ENCODE measurements at places on chromosomes 16 and 17.
A peak's percentile ranks its signal among the peaks of the same experiment; 100 is the strongest.

DNA sequence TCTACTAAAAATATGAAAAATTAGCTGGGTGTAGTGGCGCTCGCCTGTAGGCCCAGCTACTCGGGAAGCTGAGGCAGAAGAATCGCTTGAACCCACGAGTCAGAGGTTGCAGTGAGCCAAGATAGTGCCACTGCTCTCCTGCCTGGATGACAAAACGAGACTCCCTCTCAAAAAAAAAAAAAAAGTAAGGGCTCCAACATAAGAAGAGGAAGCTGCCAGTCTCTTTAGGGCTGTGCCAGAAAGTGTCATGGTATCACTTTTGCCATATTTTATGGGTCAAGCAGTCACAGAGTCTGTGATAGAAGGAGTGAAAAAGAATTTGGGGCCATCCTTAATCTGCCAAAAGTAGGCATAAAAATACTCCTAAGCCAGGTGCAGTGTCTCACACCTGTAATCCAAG, 1.4 kb upstream of the PIPOX start:
- no peaks in the 10 kb centered on the region for H3K27me3 ChIP-seq
- peaks cover 31% of the 10 kb centered on the region for H3K4me1 ChIP-seq
- DNase-seq: no peak
- H3K4me3 ChIP-seq: no peak overlapping the region

DNA sequence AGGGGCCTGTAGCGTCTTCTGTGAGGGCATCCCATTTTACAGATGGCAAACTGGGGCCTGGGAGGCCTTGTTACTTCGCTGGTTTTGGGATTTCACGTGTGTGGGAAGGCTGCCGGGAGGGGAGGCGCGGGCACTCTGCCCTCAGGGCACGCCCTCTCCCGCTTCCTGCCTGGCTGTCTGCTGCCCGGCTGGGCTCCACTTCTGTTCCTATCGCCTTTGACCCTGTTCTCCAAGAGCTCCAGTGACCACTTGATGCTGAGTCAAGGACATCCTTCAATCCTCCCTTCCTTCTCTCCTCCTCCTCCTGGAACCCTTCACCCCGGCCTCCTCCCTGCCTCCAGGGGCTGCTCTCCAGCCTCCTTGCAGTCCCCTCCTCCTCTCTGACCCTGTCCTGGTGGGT, 16.0 kb downstream of the SPNS3 start:
- H3K4me1 ChIP-seq: no peaks in the 10 kb centered on the region
- H3K27ac ChIP-seq: no peak overlapping the region
- no peak for DNase-seq
- no peaks in the 10 kb centered on the region for H3K36me3 ChIP-seq
- H3K4me3 ChIP-seq: no peak overlapping the region

- H3K27ac ChIP-seq: no peak overlapping the region
- H3K4me3 ChIP-seq: no peak overlapping the region
- H3K27me3 ChIP-seq: no peaks in the 10 kb centered on the region
Measured at GRCh38 chr16:58433569-58433951, 41.3 kb downstream of the GINS3 start.

GRCh38 chr16:65838001-65838400, 528.5 kb upstream of the CDH5 start:
- no peaks in the 10 kb centered on the region for H3K36me3 ChIP-seq
- no peak overlapping the region for H3K4me3 ChIP-seq
- no peak overlapping the region for H3K27ac ChIP-seq
- no peaks in the 10 kb centered on the region for H3K4me1 ChIP-seq

GRCh38 chr17:57197466-57198071, 58.8 kb upstream of the MSI2 start:
- no peaks in the 10 kb centered on the region for H3K27me3 ChIP-seq
- DNase-seq: no peak
- no peaks in the 10 kb centered on the region for H3K36me3 ChIP-seq

DNA sequence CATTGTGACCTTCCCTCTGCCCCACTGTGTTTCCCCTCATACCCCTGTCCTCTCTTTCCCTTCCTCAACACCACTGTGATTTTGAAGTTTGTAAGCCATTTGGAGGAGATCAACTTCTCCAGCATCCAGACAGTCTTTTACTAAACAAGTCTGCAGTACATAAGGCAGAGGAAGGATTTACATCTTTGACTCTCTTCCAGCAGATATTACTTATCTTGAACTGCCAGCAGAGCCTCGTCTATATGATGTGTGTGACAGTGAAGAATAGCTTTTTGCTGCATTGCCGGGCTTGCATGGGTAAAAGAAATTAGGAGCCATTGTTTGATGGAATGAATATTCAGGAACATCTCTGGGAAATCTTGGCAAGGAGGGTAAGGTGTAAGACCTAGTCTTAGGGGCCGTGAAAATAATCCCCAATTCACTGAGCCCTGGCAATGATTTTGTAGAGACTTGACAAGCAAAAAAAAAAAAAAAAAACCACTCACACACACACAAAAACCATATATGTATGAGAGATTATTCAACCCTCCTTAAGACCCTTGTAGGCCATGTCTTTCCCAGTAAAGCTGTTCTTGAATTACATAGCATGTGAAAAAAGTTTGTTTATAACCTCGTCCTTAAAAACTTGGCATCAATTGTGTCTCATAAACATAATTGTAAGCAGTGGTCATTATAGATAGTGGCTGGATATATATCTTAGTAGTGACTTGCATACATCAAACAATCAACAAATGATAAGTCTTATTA, 903.9 kb downstream of the CDH11 start:
- H3K27me3 ChIP-seq: no peaks in the 10 kb centered on the region
- H3K4me3 ChIP-seq: no peak overlapping the region
- H3K36me3 ChIP-seq: no peaks in the 10 kb centered on the region
- H3K4me1 ChIP-seq: no peaks in the 10 kb centered on the region
- DNase-seq: no peak

DNA sequence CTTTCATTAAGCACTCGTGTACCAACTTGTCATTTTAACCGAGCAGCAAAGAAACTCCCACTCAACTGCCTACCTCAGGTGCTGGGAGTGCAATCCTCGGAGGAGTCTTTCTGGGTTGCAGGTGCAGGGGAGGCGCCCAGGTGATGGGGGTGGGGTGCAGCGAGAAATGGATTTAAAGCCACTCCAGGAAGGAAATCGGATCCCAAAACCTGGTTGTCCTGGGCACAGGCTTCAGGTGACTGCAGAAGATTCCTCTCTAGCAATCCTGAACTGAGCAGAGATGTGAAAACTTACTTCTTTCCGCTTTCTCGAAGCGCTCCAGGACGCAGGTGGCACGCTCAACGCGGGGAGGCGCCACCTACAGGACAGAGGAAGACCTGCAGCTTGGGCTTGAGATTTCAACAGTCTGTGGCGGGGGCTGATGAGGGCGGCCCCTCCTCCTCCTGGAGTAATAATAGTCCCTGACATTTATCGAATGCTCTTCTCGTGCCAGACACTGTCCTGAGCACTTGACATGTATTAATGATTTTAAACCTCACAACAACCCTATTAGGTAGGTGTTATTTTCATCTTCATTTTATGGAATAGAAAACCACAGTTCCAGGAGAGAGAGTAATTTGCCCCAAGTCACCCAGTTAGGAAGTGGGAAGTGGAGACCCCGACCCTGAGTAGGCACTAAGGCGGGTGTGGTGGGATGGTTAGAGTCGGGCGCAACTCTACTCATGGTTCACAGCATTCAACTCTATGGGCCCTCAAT, 27.2 kb upstream of the SKAP1 start:
- no peaks in the 10 kb centered on the region for H3K36me3 ChIP-seq
- DNase-seq: peak; percentile 69
- H3K27ac ChIP-seq: no peak overlapping the region
- H3K27me3 ChIP-seq: peaks cover 14% of the 10 kb centered on the region

DNA sequence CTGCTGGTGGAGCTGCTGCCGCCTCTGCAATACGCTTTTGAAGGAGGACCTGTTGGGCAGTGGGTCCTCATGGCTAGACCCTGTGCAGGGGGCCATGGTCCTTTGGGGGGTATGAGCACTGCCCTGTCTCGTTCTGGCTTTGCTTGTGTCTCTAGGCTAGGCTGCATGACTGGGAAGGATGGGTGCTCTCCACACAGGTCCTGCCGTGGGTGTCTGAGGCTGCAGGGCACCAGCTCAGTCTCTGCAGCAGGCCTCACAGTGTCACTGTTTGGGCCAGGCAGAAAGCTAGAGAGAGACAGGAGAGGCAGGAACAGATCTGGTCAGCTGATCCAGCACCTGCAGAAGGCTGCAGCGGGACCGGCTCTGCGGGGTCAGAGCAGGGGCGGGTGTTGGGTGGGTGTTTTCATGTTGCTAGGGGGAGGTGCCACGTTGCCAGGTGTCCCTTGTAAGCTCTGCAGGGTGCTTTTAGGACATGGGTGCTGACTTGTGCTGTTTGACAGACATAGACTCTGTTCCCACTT, 111.4 kb downstream of the SNX29 start:
- H3K4me1 ChIP-seq: peaks cover 2% of the 10 kb centered on the region
- H3K4me3 ChIP-seq: no peak overlapping the region
- DNase-seq: no peak
- no peaks in the 10 kb centered on the region for H3K27me3 ChIP-seq

DNA sequence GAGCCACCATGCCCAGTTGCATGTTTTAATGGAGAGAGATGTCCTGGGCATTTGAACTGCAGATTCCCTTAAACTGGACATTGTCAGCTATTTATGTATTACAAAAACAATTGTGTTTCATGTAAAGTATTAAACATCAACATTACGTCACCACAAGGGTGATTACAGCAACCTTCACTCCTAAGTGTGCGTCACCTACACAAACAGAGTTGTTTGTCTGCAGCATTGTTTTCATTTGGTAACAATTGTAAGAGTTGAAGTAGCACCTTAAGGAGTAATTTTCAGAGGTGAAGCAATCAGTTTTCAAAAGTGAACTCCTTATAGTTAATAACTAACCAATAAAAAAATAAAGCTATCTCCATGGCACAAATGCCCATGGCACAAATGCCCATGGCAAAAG, 271.4 kb downstream of the IRX3 start:
- no peaks in the 10 kb centered on the region for H3K4me1 ChIP-seq
- no peak overlapping the region for H3K27ac ChIP-seq
- H3K27me3 ChIP-seq: no peaks in the 10 kb centered on the region
- no peak for DNase-seq

- no peak for DNase-seq
- H3K27me3 ChIP-seq: peaks cover 9% of the 10 kb centered on the region
- H3K27ac ChIP-seq: peak overlapping the region; percentile 46
- H3K4me3 ChIP-seq: peak overlapping the region; percentile 37
- no peaks in the 10 kb centered on the region for H3K36me3 ChIP-seq
- H3K4me1 ChIP-seq: peaks cover 9% of the 10 kb centered on the region
Measured at GRCh38 chr17:17681744-17682292, 560 bp downstream of the RAI1 start.

DNA sequence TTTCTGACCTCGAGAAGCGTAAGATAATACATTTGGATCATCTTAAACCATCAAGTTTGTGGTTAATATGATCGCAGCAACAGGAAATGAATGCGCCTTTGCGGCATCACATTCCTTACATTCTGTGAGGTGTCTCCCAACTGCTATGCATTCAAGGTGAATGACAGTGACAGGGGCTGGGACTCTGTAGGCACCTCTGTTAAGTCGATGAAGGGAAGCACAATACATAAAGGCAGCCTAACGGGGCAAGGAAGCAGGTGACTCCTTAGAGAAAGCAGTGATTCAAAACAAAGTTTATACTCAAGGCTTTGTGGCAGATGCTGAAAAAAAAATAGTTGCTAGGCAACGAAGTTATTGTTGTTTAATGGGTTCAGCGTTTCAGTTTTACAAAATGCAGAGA, 21.6 kb upstream of the EVPL start:
- no peaks in the 10 kb centered on the region for H3K27me3 ChIP-seq
- H3K36me3 ChIP-seq: peaks cover 22% of the 10 kb centered on the region
- peak; percentile 82 for DNase-seq
- H3K27ac ChIP-seq: no peak overlapping the region
- no peaks in the 10 kb centered on the region for H3K4me1 ChIP-seq

DNA sequence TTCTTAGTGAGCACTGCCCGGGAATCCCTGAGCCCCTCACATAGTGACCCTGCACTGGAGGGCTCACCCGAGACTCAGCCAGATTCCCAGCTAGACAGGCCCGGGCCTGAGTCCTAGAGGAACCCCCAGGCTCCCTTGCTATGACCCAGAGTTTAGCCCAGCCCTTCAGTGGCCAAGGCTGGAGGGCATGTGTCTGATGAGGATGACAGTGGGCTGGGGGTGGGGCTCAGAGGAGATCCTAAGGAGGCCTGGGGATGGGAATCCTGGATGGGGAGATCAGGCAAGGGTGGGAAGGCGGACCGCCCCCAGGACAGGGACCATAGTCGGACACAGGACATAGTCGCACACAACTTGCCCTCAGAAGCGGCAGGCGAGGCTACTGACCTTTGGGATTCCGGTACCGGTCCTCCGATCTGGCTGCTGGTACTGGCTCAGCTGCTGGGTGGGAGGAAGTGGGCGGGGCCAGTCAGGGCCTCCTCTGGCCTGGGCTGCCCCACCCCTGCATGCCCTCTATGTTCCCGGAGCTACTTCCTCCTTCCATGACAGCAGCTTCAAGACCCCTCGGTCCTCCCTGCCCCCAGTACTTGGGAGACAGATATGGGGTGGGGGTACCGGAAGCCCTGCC, 1.1 kb downstream of the CD79B start:
- no peaks in the 10 kb centered on the region for H3K27me3 ChIP-seq
- DNase-seq: peak; percentile 51
- H3K27ac ChIP-seq: no peak overlapping the region
- no peak overlapping the region for H3K4me3 ChIP-seq
- H3K36me3 ChIP-seq: no peaks in the 10 kb centered on the region
